ENCODE measurements at places on chromosomes 12 and 14. TPM values are rescaled to one million over a fixed set of nuclear protein-coding genes. Genes with fewer than 3 reads are reported as not detected.

RPGRIP1 gene
- not detected for total RNA-seq

TAS2R13 gene
- total RNA-seq: 0.49 TPM

CFAP54 gene
- 0.15 TPM for total RNA-seq

TAS2R7 gene
- not detected for total RNA-seq

ZFHX2 gene
- total RNA-seq: 5.9 TPM

MIP gene
- not detected for total RNA-seq

TXNDC16 gene
- total RNA-seq: 6.4 TPM

RFX4 gene
- not detected for total RNA-seq

SDR39U1 gene
- 34.6 TPM for total RNA-seq

RHEBL1 gene
- total RNA-seq: 0.95 TPM

GRIP1 gene
- total RNA-seq: 5.0 TPM

A2ML1 gene
- not detected for total RNA-seq

All from chondrocyte (in vitro differentiated cells).